ENCODE measurements at places on chromosomes 12 and 14. TPM values are rescaled to one million over a fixed set of nuclear protein-coding genes. Genes with fewer than 3 reads are reported as not detected.

Gene UNC79
- polyA plus RNA-seq: 0.11 TPM

Gene FAM161B
- 4.1 TPM for polyA plus RNA-seq

Gene TRHDE
- 0.18 TPM for polyA plus RNA-seq

Gene AKAP5
- 0.71 TPM for polyA plus RNA-seq

Gene PCED1B
- polyA plus RNA-seq: 7.7 TPM

Gene PTPN21
- 3.5 TPM for polyA plus RNA-seq

Gene ZFHX2
- polyA plus RNA-seq: 0.48 TPM

Gene FOXG1
- polyA plus RNA-seq: 11.4 TPM

Gene PTCSC3
- polyA plus RNA-seq: not detected

- DNase-seq: no peak
Measured at GRCh38 chr12:27589419-27589818, 65.4 kb downstream of the PPFIBP1 start.

DNA sequence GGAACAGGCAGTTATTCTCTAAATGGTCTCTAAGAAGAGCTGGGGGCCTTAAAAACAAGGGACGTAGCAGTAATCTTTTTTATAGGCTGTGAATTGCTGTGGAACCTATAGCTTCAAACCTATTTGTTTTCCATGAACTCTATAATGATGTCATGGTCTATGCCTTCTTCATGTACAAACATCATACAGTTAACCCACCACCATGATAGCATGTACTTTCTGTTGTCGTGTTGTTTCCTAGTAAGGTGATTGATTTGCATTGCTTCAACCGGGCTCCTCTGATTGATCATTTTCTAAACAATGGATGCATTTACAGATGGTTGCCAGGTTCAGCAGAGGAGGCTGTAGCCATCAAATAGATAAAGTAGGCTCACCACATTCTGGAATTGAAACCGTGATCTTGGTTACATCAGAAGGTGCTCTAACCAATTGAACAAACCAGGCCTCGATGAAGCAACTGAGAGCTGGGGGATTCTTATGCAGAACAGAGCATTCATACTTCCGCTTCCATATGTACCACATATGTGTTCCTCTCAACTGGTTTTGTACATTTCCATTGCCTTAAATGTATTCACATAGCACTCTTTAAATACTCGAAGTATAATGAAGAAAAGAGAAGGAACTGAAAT is 25.6 kb upstream of the PCNX1 start:
- DNase-seq: no peak

DNA sequence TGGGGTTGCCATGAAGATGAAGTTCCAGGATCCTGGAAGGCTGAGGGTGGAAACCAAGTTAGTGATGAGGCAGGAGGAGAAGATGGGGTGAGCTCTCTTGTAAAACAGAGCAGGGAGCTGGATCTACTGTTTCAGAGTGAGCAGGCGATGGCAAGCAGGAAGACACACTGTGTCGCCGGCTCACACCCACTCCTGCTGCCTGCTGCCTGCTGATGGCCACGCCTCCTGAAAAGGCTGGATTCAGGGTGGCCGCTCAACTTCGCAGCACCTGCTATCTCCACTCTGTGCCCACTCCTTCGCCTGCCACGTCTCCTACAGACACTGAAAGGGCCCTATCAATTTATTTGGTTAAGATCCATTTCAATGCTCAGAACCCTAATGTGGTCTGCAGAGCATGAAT is 96.1 kb downstream of the RBM19 start:
- no peak for DNase-seq

DNA sequence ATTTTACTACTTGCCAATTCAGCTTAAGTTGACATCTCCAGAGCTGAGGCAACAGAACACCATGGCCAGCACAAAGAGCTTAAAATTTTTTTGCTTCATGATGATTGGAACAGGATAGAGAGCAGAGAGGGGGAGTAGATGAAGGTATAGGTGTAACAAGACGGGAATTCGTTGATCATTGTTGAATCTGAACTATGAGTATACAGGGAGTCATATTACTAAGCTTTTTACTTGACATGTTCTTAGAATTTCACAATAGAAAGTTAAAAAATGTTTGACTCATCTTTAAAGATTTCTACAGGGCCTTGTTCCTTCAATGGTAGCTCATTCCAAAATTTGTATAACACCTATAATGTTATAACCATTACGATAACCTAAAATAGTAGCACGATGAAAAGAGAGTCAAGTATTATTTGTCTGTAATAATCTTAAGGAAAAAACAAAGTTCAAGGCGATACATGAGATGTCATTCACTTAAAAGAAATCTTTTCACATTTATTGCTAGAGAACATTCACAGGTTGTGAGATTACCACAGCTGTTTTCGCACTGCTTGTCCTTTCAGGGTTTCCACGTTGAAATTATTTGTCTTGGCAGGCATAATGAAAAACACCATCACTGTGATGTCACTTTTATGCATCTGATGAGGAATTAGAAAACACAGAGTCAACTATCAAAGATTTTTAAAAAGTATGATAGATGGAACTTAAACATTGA is 33.9 kb downstream of the SPX start:
- no peak for DNase-seq

DNA sequence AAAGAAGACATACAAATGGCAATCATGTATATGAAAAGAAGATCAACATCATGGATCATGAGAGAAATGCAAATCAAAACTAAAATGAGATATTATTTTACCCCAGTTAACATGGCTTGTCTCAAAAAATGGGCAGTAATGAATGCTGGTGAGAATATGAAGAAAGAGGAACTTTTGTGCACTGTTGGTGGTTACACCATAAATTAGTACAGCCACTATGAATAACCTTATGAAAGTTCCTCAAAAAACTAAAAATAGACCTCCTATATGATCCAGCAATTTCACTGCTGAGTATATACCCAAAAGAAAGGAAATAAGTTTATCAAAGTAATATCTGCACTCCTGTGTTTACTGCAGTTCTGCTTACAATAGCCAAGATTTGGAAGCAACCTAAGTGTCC is 151.7 kb downstream of the PDZRN4 start:
- no peak for DNase-seq

DNA sequence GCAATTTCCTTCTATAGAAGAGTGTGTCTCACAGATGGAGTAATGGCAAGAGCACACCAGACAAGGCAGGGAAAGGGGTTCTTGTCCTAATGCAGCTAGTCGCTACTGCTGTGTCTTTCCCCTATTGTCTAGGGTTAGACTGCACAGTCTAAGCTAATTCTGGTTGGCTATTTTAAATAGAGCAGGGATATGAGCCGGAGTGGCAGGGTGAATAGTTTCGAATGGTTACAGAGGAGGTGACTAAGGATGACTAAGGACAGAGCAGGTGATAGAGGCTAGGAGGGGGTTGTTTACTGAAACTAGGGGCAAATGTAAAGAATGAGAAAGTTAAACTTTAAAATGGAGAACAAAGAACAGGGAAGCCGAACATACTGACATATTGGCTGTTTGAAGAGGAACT is 25.6 kb upstream of the CPNE8 start:
- no peak for DNase-seq

DNA sequence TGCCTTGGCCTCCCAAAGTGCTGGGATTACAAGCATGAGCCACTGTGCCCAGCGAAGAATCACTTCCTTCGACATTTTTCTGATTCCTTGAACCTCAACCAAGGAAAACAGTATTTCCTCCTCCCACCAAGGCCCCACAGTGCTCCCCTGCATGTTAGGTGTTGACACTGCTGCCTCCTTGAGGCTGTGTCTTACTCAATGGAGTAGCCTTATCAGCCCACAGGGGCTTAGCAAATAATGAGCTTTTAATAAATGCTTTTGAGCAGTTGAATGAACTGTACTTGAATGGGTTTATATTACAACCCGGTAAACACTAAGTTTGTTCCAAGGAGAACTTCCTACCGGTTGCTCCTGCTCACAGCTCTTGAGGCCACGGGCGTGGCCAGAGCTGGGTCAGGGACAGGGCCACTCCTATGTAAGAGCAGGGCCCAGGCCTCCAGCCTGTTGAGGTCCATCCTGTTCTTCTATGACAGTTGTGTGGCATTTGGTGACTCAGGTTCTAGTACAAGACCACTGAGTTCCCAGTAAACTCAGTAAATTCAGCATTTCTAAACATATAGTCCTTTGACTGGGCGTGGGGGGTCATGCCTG is 36.8 kb upstream of the TUBA1A start:
- DNase-seq: no peak

DNA sequence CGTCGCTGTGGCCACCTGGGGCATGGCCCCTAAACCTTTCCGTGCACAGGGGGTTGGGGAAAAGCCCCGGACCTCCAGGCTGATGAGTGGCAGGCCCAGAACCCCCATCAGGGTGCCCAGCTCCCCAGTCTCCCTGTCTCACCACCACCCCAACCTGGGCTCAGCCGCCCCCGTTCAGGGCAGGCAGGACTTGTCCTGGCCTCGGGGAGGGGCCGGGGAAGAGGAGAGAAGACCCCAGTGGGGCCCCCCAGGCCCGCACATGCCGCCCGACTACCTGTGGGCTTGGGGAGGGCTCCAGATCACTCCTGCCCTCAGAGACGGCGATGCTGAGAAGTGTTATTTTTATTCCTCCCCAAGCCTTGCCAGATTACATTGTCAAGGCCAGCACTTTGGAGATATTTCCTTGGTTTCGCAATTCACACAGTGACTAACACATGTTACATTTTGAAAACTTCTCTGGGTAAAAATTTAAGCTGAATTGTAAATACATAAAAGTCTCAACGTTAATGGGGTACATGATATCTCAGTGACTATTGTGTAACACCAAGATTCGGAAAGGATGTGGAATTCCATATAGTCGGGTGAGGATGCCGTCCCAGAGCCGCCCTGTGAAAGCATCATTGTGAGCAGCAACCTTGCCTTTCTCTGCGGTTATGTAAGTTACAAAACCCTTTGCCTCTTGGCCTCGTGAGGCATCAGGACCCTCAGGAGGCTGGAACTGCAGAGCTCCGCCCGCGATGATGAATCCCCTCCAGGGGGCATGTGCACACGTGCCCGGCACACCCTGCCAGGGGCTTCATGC is 85.6 kb upstream of the DIO3 start:
- no peak for DNase-seq

- DNase-seq: no peak
Measured at GRCh38 chr12:62658910-62659309, 192.3 kb downstream of the MON2 start.

GRCh38 chr12:29706311-29706710 is 77.4 kb downstream of the TMTC1 start:
- no peak for DNase-seq

GRCh38 chr12:73531752-73532151 is 1005.9 kb upstream of the ATXN7L3B start:
- no peak for DNase-seq

DNA sequence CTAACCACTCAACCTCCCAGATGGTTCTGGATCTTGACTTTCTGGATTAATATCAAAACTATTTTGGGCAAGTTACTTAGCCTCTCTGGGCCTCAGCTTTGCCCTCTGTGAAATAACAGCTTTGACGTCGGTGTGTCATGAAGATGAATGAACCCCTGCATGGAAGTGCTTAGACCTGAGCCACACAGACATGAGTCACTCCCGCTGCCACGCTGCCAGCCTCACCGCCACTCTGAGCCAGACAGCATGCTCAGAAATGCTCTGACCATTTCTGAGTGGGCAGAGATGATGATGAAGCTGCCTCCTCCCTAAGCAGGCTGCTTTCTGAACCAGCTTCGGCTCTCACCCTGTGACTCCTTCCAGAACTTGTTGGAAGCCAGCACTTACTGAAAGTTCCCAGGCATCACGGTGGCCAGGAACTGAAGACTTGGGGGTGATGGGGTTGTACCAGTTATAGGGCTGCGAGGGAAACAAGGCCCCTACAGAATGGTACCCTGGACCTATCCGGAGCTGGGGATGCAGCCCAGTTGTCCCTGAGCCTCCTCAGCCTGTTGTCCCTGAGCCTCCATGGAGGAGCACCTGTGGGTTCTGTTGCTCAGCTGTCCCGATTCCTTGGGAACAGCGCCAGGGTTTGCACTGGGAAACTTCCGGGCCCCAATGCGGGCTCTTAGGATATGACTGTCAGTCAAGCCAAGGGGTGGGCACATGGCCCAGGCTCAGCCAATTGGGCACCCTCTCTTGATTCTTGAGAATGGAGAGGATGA is 2.0 kb upstream of the CCDC197 start:
- no peak for DNase-seq
